ENCODE measurements at places on chromosomes 7 and 10.

- no peak for DNase-seq
Observed at GRCh38 chr7:74219416-74219815, 9.6 kb downstream of the LAT2 start.

DNA sequence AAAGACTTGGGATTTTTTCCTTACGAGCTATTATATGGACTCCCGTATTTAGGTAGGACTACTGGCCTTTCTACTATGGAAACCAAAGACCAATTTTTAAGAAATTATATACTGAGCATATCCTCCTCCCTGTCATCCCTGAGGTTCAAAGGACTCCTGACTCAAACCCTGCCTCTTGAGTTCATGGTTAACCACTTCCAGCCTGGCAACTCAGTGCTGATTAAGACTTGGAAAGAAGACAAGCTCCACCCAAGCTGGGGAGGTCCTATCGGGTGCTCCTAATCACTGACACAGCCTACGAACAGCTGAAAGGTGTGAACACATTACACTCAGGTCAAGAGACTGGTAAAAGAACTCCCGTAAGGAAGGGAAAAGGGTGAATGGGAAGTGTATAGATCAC, 66.8 kb downstream of the LYZL2 start:
- DNase-seq, result no peak

DNA sequence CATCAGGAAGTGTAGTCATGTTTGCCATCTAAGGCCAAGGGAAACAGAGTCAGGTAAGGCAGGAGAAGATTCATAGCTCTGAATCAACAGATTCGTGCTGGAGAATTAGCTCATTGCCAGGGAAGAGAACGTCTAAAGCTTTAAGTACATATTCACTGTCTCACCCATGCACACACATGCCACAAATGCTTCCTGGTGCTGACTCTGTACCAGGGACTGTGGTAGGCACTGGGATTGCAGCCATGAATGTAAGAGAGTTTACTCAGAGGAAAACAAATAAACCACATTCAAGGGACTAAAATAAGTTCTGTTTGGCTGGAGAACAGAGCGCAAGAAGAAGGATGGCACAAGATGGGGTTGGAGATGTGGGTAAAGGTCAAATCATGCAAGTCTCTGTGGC, 89.8 kb upstream of the HPS1 start:
- DNase-seq, result no peak

- no peak for DNase-seq
Observed at GRCh38 chr7:39554583-39555165, 11.5 kb upstream of the YAE1 start.

GRCh38 chr7:138891446-138891810, 89.8 kb downstream of the KIAA1549 start:
- DNase-seq, result no peak

- no peak for DNase-seq
Observed at GRCh38 chr10:46317370-46317769, 30.6 kb downstream of the ANTXRL start.

GRCh38 chr7:128837521-128837921, 7.3 kb downstream of the FLNC start:
- no peak for DNase-seq

GRCh38 chr7:74453322-74454011, at the start of gene GTF2IRD1:
Gene GTF2IRD1, plus strand, starts transcription at chr7:74453906. Its CDS starts 54,175 bp downstream, at chr7:74508081.
- no peak for DNase-seq

DNA sequence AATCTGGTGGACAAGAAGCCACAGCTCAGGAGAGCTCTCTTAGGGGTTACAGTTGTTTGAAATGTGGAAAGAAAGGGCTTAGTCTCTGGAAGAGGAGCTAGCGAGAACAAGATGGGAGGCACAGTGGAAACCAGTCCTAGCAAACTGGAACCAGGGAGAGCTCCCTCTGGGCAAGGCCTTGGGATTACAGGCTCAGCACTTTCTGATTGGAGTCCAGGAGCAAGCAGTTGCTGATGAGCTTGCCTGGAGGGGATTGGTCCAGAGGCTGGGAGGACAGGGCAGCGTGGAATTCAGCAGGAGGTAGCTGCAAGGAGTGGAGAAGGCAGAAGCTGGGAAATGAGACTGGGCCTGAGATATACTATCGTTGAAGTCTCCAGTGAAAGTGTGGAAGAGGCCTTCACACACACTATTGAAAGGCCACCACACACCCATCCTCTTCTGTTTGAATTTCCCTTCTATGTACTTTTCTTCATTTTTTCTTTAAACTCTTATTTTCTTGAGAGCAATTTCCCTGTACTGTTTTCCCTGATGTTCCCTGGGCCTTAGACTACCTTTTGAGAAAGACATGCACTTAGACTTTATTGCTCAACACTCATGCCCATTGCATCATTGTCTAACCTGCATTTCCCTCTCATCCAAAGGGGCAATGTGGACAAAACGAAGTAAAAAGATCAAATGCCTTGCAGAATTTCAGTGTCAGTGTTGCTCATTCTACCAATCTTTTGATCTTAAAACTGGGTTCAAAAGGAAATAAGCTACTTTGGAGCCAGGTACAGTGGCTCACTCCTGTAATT, 57.8 kb upstream of the LANCL2 start:
- no peak for DNase-seq

DNA sequence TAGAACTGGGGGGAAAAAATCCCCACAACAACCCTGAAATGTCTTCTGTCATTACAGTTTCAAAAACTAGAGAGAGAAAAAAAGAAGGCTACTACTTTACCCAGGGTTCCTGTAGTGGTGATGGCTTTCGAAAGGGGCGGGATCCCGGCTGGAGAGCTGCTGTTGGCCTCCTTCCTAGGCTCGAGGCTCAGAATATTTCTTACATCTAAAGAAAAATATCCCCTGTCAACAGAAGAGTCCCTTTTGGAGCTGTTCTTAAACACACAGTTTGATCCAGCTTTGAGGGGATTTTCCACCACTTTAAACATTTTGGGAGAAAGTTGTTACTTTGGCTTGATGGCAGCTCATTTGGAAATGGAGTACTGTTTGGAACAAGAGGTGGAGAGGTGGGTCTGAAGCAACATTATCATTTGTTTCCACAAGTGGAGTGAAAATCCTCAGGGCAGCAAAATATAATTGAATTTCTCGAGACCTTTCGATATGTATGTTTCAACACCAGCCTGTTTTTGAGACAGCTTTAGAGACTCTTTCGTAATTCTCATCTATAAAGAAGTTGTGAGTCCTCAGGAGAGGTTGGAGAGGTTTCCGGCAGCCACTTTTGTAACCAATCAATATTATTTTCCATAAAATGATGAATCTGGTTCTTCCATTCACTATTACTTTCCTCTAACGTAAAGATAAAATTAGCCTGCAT, 5.1 kb downstream of the HOXA13 start:
- no peak for DNase-seq

DNA sequence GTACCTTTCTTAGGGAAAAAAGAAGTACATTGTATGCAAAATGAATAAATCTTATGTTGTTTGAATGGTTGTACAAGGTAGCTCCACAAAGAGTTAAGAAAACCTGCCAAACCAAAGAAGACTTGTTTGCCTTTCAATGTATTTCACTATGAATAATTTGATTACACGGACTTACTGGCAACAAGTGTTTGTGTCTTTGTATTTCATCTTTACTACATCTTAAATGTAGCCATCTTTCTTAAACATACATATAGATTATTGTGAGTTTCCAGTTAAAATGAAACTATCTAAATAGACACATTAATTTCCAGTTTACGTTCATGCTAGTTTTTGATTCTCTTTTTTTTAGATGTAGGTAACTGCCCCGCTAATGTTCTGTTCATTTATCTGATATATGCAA, 2.8 kb downstream of the PRKG1 start:
- DNase-seq, result no peak

DNA sequence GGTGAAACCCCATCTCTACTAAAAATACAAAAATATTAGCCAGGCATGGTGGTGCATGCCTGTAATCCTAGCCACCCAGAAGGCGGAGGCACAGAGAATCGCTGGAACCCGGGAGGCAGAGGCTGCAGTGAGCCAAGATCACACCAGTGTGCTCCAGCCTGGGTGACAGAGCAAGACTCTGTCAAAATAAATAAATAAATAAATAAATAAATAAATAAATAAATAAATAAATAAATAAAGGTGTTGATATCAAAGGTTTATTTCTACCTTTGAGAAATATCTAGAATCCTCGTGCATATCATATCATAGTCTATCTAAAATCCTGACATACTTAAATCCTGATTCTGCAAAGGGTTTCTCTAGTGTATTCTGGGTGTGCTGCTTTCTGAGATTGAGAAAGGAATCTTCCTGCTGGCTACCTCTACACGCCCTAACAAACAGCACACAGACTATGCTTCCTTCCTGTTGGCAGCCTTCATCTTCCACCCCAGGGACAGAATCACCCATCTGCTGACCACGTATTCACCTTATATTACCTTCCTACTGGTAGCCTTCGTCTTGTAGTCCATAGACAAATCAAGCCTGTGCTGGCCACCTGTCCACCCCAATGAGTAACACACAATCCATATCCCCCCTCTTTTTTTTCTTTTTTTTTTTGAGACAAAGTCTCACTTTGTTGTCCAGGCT, 8.7 kb downstream of the ABLIM1 start:
- DNase-seq, result no peak

GRCh38 chr7:141585592-141586510, 34.6 kb downstream of the AGK start:
- no peak for DNase-seq

GRCh38 chr7:157820796-157821195, 484.0 kb downstream of the DNAJB6 start:
- DNase-seq, result no peak

DNA sequence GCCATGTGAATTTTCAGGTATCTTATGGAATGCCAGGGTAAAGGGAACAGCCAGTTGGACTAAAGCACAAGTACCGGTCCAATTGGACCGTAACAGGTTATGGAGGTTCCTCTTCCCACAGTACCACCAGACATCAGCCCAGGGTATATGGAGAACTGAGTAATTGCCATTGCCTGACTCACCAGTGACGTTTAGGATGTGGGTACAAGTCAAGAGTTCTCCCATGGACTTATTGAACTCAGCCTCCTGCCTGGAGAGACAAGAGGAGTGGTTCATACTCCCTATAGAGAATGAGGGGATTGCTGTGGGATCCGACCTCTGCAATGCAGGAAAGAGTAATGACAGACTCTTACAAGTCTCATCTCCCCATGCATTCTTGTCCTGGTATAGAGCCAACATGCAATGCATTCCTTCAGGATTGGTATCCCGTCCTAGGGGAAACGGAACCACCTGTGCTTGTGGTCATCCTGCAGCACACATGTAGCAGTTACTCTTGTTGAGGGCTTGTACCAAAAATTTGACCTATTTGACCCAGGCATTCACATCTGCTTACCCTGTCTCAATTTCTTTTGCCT, 30.7 kb upstream of the ELOVL3 start:
- no peak for DNase-seq

DNA sequence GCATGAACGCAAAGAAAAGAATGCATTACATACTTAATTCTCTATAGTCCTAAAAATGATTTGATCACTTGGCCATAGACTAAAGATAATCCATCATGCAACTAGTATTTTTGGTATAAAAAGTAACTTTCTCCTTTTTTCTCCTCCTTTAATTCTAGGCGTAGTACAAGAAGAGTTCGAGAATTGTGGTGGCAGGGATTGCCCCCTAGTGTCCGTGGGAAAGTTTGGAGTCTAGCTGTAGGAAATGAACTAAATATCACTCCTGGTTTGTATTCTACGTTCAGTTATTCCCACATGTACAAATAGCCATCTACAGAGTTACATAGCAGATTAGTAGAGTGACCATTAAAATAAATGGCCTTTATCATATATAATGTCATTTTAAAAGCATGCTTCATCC, 45.5 kb upstream of the HELLS start:
- no peak for DNase-seq

- no peak for DNase-seq
Observed at GRCh38 chr7:107530751-107531150, 33.0 kb downstream of the COG5 start.

- no peak for DNase-seq
Observed at GRCh38 chr10:35355971-35356724, 19.8 kb downstream of the CCNY start.

DNA sequence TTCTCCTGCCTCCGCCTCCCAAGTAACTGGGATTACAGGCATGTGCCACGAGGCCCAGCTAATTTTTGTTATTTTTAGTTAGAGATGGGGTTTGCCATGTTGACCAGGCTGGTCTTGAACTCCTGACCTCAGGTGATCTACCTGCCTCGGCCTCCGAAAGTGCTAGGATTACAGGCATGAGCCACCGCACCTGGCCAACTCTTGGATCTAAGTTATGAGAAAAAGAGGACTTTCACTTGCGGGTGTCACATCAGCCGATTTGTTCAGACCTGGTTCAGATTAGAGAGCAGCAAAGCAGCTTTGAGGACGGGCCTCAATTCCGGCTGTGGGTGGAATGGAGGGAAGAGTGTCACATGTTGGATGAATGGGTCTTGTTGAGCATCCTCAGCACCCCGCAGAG, 61.0 kb upstream of the FGFR2 start:
- no peak for DNase-seq

DNA sequence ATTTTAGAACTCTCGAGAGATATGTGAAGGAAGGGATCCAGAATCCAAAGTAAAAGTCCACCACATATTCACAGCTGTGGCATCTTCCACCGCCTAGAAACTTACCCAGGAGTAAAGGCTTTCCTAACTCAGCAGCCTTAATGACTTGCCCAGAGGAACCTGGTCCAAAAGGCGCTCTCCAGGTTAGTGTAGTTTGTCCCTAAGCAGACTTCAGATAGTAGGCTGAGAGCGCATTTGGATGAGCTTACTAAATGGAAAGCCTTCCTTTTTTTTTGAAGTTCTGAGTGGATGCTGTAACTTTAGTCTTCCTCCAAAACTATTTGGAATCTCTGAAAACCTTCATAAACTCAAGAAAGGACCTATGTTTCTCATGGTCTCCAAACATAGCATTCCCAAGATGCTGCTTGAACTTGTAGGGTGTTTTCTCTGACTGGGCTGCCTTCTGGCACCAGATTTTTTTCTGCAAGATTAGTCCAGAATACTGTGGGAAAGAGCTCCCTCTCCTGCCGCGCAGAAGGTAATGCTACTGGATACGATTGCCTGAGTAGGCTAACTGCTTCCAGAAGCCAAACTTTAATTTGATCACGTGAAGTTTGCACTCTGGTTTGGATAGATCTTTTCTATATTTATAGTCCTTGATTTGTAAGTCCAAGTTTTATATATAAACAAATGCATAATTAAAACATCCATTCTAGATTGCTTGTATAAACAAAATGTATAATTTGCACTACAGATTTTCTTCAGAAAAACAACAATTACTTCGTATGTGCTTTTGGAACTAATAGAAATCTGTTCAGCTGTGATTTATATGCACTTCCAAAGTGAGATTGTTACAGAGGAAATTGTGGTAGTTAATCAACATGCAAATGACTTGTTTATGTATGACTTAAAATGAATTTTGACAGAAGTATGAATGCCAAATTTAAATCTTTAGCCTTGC, 19.6 kb upstream of the GPR37 start:
- DNase-seq, result no peak

All from SIG-M5 (cell line).